Gastroesophageal sphincter (tissue), 4 donors: ENCODE measurements at places on chromosomes 7 and 10. TPM values are rescaled to one million over a fixed set of nuclear protein-coding genes. Genes with fewer than 3 reads are reported as not detected.

The OR9A2 gene
- total RNA-seq, result not detected

DNA sequence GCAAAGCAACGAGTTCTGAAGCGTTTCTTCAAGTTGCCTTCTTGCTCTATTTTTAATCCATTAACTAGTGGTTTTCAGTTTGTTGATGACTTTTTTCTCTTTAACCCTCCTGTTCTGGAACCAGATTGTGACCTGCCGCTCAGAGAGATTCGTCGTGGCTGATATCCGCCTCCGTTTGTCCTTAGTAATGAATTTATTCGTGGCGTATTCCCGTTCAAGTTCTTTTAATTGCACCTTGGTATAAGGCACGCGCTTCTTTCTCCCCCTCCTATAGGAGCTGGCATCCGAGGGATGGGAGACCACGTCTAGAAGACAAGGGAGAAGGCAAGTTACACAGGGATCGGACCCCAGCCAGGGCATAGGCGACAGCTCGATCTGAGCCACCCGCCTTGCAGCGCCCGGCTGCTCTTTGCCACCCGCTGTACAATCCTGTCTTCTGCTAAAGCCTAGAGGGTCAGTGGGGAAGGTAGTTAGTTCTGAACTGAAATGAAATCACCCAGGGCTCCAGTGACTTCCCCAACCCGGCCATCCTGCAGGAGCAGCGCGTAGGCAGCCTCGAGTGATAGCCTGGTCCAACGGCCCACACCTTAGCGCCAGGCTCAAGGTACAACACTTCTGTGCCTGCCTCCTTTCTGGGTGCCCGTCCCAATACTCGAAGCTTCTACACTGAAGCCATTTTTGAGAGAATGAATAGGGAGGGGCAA lies 1.6 kb downstream of the HOXA13 start:
- no peak for ATAC-seq

- ATAC-seq, result no peak
These were observed 119.3 kb downstream of the BBS9 start for GRCh38 chr7:33248671-33249070.

DNA sequence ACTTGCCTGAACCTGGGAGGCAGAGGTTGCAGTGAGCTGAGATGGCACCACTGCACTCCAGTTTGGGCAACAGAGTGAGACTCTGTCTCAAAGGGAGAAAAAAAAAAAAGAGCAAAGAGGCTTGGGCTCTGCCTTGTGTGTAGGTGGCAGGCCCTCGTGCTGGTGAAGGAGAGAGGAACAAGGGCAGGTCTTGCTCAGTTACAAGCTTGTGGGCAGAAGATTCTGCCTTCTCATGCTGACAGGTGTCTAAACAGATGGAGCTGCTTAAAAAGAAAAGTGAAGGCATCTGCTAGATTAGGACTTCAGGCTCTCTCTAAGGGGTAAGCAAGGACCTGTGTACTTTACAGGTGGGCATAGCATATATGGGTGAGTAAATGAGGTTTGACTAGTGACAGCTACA lies 65.5 kb upstream of the TRIM8 start:
- no peak for ATAC-seq

GRCh38 chr7:128841921-128842673 lies 11.9 kb downstream of the FLNC start:
- ATAC-seq, result no peak

DNA sequence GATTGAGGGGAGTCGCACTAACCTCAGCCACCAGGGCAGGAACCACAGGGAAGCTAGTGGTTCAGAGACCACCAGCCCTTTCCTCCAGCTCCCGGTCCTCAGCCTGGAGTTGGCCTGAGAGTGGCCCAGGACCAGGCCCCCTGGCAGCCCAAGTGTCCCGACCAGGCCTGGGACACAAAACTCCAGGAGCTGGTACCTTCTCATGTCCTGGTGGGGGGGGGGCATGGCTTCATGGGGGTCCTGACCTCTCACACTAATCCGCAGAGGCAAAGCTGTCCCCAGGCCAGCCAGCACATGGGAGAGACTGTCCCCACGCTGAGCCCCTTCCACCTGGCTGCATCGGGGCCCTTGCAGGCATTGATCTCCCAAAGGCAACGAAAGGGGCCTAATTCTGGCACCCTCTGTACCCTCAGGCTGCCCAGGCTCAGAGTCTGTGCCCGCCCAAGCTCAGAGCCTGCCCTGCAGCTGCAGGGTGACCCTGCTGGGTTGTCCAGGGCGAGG lies 28.2 kb downstream of the GPRIN2 start:
- no peak for ATAC-seq

GRCh38 chr10:101986624-101986971 lies 69.4 kb downstream of the ARMH3 start:
- no peak for ATAC-seq

GRCh38 chr10:35079763-35080162 lies 10.4 kb downstream of the CUL2 start:
- ATAC-seq, result no peak

DNA sequence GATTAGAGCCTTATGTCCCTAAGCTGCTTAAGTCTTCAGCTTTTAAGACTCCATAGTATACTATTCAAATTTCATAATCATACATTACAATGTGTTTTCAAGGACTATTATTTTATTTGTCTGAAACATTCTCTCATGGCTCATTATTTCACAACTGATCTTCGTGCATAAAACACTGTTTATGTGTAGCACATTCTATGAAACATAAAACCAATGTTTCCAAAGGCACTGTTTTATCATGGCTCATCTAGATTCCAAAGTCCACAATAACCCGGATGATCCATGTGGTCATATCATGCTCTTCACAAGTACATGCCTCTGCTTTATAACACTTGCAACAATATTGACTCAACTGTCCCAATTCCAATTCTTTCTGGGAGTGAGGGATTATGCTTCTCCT lies 806.1 kb downstream of the TNS3 start:
- ATAC-seq, result no peak

DNA sequence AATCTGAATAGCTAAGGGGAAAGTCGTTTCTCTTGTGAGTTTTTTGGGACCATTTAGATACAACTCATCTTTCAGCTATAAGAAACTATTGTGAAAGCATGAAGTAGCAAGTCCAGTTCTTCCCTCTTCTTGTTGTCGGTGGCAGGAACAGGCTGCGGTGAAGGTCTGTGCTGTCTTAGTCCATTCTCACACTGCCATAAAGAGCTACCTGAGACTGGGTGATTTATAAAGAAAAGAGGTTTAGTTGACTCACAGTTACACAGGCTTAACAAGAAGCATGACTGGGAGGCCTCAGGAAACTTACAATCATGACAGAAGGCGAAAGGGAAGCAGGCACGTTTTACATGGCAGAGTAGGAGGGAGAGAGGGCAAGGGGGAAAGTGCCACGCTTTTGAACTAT lies 261.8 kb downstream of the GATA3 start:
- no peak for ATAC-seq

DNA sequence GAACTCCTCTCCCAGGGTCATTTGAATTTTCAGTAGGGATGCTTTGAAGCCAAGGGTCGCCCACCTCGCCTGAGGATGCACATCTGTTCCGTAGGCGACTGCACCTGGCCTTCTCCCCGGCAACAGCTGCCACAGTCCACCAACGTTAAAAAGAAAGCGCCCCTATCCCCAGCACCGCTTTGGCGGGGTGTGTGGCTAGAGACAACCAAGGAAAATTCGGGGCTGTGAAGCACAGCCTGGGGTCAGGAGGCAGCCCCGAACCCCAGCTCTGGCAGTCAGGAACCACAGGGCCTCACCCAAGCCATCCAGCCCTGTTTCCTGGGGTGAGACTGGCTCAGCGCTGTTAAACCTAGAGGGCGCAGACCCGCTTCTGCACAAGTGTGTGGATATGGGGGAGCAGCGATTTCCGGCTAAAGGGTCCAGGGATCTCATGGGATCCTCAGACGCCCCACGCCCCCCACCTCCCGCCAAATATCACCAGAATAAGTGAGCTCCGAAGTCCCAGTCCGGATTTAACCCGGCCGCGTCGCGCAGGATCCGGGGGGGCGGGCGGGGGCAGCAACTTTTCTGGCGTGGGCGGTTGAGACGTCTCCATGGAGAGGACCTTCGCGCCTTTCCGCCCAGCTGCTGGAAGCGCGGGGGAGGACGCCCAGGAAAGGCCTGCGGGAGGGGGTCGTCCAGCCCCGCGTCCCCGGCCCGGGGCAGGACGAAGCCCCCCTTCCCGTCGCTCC lies 822 bp downstream of the ZC3HAV1L start:
- peak; percentile 40 for ATAC-seq
